Nephron progenitor cell (in vitro differentiated cells): ENCODE measurements at places on chromosomes 5 and 9.

DNA sequence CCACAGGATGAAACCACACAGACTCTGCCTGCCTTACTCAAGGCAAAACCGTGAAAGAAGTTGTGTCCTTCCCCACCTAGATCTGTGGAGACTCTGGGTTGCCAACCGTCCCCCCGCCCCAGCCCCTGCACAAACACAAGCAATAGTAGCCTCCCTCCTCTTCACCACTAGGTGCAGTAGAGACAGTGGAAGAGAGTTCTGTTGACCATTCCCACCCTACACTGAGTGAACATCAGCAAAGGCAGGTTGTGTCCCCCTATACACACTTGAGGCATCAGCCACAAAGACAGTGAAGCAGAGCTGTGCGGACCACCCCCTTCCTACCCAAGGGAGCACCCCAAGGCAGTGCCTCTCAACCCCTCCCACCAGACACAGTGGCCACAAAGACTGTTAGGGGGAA, 223.7 kb upstream of the NFIL3 start:
- H3K27ac ChIP-seq = no peak overlapping the region
- no peak overlapping the region for H3K4me3 ChIP-seq
- H3K27me3 ChIP-seq = peaks cover 58% of the 10 kb centered on the region
- no peaks in the 10 kb centered on the region for H3K36me3 ChIP-seq
- DNase-seq = no peak

DNA sequence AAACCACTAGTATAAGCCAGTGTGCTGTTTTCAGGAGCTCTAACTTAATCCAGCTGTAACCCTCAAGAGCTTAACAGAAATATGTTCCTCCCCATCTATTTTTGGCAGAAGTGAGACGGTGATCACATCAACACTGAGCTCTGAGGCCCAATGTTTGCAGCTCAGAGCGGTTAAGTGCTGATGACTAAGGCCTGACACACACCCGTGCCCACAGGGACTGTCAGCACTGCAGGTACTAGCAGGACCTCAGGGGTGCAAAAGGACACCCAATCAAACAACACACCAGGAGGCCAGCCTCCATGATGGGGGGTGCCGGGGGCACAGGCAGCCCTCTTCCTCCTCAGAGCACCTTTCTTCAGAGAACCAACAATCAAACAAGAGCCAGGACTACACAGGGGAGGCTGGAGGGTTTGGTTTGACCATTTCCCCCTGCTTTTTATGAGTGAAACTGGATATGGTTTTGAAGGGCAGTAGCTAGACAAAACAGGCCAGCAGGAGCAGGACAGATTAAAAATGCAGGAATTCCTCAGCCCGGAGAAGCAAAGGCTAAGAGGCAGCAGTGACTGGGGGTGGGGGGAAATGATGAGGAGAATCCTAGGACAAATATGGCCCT, 61.3 kb downstream of the RAPGEF1 start:
- H3K27me3 ChIP-seq = peaks cover 3% of the 10 kb centered on the region
- peak overlapping the region; percentile 93 for H3K27ac ChIP-seq

- DNase-seq = no peak
- H3K36me3 ChIP-seq = no peaks in the 10 kb centered on the region
- no peak overlapping the region for H3K4me3 ChIP-seq
- no peak overlapping the region for H3K27ac ChIP-seq
- H3K4me1 ChIP-seq = no peaks in the 10 kb centered on the region
Measured at GRCh38 chr5:15463231-15463980, 36.6 kb upstream of the FBXL7 start.

GRCh38 chr9:131734165-131734610, 5.7 kb downstream of the RAPGEF1 start:
- no peak overlapping the region for H3K27ac ChIP-seq
- no peak for DNase-seq
- H3K27me3 ChIP-seq = peaks cover 12% of the 10 kb centered on the region
- H3K36me3 ChIP-seq = peaks cover 4% of the 10 kb centered on the region
- peaks cover 77% of the 10 kb centered on the region for H3K4me1 ChIP-seq

DNA sequence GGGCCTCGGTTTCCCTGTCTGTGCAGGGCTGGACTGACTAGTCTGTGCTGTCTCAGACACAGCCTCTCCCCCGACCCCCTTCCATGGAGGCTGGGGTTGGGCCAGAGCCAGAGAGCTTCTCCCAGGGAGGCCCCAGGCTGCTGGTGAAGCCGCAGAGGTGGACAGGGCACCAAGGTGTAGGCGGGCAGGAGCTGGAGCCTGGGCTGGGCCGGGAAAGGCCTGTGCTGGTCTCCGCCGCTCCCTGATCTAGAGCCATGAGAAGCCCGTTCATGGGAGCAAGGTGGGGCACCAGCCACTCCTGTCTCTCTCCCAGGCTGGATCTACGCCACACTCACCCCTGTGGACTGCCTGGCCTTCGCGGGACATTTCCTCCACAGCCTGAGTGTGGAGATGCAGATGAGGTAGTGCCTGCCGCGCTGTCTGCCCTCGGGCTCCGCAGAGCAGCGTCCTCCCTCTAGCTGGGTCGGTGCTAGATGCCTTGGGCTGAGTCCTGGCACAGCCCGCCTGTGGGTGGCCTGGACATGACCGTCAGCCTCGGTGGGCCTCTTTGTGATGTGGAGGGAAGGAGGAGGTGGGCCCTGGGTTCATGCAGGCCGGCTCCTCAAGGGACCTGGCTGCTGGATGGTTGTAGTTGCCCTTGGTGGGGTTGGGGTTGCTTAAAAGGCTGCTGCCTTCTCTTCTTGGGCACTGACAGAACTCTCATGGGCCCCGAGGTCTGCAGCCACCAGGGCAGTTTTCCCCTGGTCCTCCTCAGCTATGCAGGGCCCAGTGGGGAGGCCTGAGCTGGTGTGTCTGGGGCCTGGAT, 79.4 kb downstream of the PHF2 start:
- no peaks in the 10 kb centered on the region for H3K4me1 ChIP-seq
- DNase-seq = no peak
- H3K27me3 ChIP-seq = peaks cover 3% of the 10 kb centered on the region
- H3K27ac ChIP-seq = no peak overlapping the region
- peaks cover 24% of the 10 kb centered on the region for H3K36me3 ChIP-seq

DNA sequence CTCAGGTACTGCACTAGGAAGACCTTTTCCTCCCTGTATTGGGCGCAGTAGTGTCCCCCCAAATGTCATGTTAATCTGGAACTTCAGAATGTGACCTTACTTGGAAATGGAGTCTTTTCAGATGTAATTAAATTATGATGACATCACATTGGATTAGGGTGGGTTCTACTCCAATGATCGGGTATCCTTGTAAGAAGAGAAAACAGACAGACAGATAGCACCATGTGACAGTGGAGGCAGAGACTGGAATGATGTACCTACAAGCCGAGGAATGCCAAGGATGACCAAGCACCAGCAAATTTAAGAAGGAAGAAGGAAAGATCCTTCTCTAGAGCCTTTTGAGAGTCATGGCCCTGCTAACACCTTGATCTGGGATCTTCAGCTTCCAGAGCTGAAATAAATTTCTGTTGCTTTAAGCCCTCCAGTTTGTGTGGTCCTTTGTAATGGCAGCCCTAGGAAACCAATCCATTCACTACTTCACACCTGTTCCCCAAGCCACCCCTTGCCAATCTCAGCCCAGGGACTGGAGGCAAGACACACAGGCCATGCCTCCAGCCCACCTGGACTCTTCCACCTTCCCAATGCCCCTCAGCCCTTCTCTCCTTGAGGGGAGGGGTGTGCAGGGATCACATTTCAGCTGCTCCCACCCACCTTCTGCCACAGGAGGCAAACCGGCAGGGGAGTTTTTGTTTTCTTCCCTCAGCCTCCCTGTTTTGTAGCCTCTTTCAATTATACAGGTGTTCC, 1.6 kb downstream of the CCNJL start:
- H3K36me3 ChIP-seq = peaks cover 42% of the 10 kb centered on the region
- H3K4me1 ChIP-seq = peaks cover 59% of the 10 kb centered on the region
- no peak for DNase-seq
- peak overlapping the region; percentile 89 for H3K27ac ChIP-seq
